Left cardiac atrium (tissue), 4 donors: ENCODE measurements at places on chromosomes 3 and 15.

DNA sequence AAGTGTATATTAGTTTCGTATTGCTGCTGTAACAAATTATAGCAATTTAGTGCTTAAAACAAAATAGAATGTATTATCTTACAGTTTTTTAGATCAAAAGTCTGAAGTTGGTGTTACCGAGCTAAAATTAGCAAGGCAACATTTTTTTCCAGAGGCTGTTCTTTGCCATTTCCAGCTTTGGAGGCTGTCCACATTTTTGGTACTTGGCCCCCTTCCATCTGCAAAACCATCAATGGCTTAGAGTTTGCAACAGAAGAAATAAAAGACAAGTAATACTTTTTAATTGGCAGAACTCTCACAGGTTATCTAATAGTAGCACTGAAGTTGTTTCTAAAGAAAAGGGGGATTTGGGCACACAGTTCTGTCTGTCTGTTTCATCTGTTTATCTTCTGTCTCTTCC is 1248.5 kb downstream of the ROBO1 start:
- no peak for DNase-seq

GRCh38 chr3:9146367-9147071 is 102.9 kb downstream of the SRGAP3 start:
- DNase-seq: no peak

- no peak for DNase-seq
These were observed 574 bp downstream of the CASR start for GRCh38 chr3:122183893-122184590.

- DNase-seq: no peak
These were observed 7.7 kb downstream of the STOML1 start for GRCh38 chr15:73984208-73984979.

DNA sequence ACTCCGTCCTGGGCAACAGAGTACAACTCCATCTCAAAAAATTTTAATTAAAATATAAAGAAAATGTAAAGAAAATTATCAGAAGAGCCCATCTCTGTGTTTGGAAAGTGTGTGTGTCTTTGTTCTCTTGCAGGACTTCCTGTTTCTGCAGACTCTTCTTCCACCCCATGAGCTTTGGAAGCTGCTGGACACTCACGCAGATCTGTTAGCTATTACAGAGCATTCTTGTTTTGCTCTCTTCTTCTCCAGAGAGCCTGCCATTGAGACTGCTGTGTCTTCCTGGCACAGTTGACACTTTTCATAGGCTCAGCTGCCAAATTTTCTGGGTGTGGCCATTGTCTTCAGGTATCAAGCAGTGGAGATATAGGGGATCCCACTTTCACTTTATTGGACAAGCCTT is 6.0 kb upstream of the CCR8 start:
- DNase-seq: no peak

DNA sequence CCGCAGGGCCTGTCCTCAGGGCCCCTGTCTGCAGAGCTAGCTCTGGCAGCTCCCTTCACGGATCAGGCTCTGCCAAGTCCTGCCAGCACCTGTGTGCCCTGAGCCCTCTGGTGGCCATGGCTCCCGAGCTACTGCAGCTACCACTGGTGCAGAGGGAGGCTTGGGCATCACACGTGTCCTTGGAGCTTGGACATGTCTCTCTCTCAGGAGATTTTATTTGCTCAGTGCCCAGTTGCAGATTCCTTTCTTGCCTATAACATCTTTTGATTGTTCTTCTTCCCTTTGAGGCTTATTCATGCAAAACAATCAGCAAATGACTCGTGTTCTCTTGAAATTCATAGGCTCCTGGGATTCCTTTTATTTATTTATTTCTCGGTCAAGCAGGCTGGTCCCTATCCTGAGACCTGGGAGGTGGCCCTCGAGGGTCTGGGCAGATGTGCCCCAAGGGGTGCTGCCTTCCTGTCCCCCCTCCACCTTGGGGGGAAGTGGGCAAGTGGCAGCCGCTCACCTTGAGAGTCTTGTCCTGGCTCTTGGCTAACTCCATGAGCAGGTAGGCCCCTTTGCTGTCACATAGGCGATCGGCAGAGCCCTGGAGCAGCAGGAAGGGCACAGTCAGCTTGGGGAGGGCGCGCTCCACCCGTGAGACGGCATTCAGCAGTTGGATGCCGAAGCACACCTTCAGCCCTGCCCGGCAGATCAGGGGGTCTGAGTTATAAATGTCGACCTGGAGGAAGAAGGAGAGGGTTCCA is 21.9 kb downstream of the ABTB1 start:
- DNase-seq: peak; percentile 66

- DNase-seq: peak; percentile 3
These were observed 41.8 kb upstream of the IQSEC1 start for GRCh38 chr3:13114811-13115575.

DNA sequence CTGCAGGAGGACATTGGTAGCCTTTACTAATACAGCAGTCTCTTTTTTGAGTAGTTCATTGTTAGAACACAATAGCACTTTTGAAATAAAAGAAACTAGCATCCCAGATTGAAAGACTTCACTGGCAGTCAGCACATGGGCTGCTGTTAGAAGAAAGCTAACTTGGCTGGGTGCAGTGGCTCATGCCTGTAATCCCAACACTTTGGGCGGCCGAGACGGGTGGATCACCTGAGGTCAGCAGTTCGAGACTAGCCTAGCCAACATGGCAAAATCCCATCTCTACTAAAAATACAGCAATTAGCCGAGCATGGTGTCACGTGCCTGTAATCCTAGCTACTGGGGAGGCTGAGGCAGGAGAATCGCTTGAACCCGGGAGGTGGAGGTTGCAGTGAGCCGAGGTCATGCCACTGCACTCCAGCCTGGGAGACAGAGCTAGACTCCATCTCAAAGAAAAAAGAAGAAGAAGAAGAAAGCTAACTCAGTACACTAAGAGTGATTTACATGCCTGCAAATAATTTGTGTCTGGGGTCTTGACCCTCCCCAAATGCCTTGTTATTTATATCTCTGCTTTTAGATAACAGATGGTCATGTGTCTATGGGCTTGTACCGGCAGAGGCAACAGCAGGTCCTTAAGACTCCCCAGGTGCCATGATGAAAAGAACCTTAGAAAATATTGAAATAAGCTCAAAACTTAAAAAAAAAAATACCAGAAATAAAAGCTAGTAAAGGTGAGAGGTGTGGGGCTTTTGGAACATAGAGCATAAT is 9.7 kb downstream of the TPM1 start:
- no peak for DNase-seq

DNA sequence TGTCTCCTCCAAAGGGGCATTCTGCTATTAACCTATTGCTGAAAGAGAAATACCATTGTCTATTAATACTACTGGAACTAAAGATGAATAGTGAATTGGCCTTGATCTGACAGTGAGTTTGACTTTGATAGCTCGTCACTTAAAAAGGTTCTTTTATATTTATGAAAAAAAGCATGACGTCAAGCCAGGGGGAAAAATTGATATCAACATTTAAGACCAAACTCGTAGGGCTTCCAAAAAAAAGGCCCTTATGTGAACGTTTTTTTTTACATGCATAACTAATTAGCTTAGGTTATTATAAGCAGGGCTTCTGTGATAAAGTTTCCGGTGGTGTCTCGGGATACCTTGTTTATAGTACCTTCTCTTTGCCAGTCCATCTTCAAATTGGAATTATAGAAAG is 63.3 kb upstream of the SAMMSON start:
- DNase-seq: no peak

- DNase-seq: peak; percentile 79
These were observed at the start of gene CMTM7 for GRCh38 chr3:32391643-32392535. Gene CMTM7, plus strand, starts transcription at chr3:32391853. Its CDS starts 54 bp downstream, at chr3:32391907.

- no peak for DNase-seq
These were observed 127.2 kb downstream of the NFKBIZ start for GRCh38 chr3:101976473-101976872.
